ENCODE measurements at places on chromosomes 13 and 19. TPM values are rescaled to one million over a fixed set of nuclear protein-coding genes. Genes with fewer than 3 reads are reported as not detected.

- DNase-seq, result no peak
Observed at GRCh38 chr13:113357529-113357928, 6.4 kb downstream of the GRTP1 start.

DNA sequence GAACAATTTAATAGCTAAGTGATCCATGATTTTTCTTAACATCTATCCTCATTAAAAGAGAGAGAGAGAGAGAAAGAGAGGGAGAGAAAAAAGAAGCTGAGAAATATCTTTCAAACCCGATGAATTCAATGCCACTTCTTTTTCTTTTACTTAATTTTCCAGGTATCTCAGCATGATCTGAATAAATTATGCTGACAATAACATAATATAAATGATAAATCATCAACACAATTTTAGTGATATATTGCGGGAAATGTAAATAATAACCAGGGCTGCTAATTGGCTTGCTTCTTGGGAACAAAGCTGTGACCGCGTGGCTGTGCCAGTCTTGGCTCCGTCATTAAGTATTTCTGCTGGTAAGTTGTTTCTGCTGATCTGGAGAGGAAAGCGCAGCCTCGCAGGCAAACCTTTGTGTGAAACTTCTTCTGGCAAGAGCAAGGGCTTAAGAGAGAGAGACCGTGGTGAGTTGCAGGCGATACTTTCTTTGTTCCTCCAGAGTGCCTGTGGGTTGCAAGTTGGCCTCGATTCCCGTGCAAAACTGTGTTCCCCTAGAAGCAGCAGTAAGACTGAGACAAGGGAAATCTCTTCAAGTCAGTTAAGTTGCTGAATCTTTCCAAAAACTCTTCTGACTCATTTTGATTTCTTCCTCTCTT is 489.1 kb upstream of the TSHZ3 start:
- DNase-seq, result no peak

- no peak for DNase-seq
Observed at GRCh38 chr13:26480246-26480855, 77.1 kb upstream of the WASF3 start.

- DNase-seq, result no peak
Observed at GRCh38 chr13:80463673-80464352, 122.9 kb upstream of the SPRY2 start.

DNA sequence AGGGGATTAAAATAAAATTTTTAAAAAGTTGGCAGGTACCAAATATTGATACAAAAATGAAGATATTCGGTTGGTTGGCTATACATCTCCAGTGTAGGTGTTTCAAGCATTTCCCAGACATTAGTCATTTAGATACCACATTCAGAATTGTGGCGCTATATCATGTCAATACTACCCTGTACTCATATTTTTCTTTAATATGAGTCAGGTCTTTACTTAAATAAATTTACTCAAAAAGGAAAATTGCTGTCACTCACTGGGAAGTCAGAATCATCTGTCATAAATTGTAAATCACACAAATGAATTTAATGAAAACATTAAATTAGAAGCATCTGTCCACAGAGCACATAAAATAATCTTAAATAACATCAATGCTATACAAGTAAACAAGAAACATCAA is 134.2 kb downstream of the TSHZ3 start:
- DNase-seq, result no peak

- no peak for DNase-seq
Observed at GRCh38 chr19:14031719-14032480, at the start of gene IL27RA. Gene IL27RA, plus strand, starts transcription at chr19:14031762. Its CDS starts 111 bp downstream, at chr19:14031873.

- DNase-seq, result no peak
Observed at GRCh38 chr13:64725492-64725891, 2504.6 kb downstream of the PCDH9 start.

GRCh38 chr19:41707502-41707812 is 969 bp upstream of the CEACAM5 start:
- DNase-seq, result no peak

DNA sequence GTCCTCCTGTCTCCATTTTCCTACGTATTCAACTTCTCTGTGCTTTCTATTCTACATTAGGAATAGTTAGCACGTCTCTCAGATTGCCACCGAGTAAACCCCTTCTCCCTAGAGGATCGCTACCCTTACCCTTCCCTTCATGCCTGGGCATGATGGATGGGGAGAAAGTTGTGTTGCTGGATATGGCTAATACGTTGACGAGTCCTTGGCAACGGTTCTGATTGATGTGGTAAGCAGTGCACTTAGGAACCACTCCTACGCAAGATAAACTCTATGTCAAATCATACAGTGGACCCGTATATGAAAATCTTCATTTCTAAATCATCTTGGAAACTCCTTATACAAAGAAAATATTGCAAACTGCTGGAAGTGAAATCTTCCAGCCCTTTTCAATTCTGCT is 224.5 kb downstream of the EFNB2 start:
- DNase-seq, result no peak

GRCh38 chr19:619286-620002 is 13.9 kb downstream of the POLRMT start:
- DNase-seq, result no peak

TTYH1 gene
- not detected for total RNA-seq

All from thoracic aorta (tissue), 2 donors.